Natural killer cell treated with Interleukin-12 subunit alpha and Interleukin-12 subunit beta and Interleukin-15 and Interleukin-18, amount 100 ng/mL, for 72 hours (primary cell): ENCODE measurements at places on chromosomes 3 and 15.

GRCh38 chr3:66297900-66298299 is 77.1 kb downstream of the SLC25A26 start:
- no peak for DNase-seq

- no peak for DNase-seq
Observed at GRCh38 chr3:123655400-123655799, 70.5 kb upstream of the HACD2 start.

GRCh38 chr3:160949460-160949859 is 155.7 kb downstream of the B3GALNT1 start:
- DNase-seq = no peak

- no peak for DNase-seq
Observed at GRCh38 chr3:110971010-110971601, 100.5 kb upstream of the NECTIN3 start.

DNA sequence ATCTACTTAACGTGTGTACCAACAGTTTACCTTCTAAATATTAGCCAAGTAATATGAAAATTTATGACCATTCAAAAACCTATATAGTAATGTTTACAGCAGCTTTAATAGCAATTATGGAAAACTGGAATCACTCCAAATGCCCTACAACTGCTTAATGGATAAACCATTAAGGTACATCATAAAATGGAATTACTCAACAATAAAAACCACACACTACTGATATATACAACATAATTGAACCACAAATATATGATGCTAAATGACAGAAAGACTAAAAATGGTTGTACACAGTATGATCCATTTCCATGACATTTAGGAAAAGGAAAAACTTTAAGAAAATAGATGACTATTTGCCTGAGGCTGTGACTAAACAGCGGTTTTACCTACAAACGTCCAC is 467.1 kb upstream of the EPHA6 start:
- no peak for DNase-seq
